ENCODE measurements at places on chromosomes 6 and 20.

DNA sequence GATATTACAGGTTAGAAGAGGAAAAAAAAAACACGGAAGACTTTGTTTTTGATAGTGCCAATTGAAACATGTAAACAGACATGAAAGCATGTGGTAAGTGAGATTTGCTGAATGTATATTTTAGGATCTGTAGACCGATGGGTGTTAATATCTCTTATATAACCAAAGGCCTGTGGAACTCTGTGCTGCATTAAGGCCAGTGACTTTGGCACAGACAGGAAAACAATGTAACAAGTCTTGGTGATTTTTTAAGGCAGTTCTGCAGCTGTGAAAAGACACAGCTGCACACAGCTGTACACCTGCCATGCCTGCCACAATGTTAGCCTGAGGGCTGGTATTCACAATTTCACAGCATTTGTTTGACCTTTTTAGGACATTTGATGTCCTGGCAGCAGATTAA lies 6.1 kb downstream of the SOBP start:
- DNase-seq: no peak

DNA sequence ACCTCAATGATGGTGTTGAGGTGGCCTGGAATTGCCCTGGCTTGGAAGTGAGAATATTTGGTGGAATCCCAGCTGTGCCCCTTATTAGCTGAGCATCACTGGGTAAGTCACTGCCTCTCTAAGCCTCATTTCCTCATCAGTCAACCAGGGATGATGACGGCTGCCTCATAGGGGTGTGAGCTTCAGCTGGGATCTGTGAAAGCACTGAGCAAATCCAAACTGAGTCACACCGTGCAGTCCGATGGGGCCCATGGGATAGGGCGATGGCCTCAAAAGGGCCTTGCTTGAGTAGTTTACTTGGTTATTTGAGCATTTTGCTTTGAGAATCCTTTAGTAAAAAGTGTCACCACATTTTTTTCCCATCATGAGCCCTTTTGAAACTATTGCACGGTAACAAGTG lies 1.1 kb downstream of the SLC22A1 start:
- DNase-seq: no peak

DNA sequence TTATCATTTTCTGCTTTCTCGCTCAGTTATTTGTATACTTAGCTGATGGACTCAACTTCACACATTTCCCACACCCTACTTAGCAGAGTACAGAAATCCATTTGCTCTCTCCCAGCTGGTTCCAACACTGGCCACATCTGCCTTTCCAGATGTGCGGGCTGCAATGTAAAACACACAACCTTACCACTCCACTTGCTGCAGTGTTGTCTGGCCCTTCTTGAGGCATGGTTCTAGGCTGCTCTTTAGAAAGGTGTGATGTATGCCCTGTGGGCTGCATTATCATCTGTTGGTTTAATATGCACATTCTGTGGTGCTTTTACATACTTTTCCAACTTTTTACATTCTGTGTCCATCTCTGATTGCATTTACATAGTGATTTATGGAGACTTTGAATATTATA lies 56.5 kb downstream of the TRAF3IP2 start:
- DNase-seq: no peak

GRCh38 chr6:116072368-116072767 lies 11.7 kb upstream of the FRK start:
- no peak for DNase-seq

- no peak for DNase-seq
Observed at GRCh38 chr6:41103847-41104246, 31.1 kb downstream of the NFYA start.

All from activated CD4-positive, CD25-positive, alpha-beta regulatory T cell (primary cell).